ENCODE measurements at places on chromosomes 3 and 15.

DNA sequence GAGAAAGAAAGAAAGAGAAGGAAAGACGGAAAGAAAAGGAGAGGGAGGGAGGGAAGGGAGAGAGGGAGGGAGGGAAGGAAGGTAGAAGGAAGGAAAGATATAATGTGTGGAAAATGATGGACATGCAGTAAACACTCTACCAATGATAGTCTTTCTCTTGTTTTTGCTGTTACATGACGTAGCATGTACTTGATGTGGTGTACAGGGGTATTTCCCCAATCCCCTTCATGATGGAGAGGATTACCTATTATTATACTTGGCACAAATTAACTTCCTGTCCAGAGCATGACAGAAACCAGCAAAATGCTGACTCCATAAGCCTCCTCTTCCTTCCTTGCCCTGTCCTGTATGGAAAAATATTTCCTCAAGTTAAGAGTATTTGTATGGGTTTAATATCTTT is 124.4 kb downstream of the B3GALNT1 start:
- DNase-seq = no peak

GRCh38 chr15:59609730-59610712 is 1.6 kb upstream of the GCNT3 start:
- DNase-seq = no peak

DNA sequence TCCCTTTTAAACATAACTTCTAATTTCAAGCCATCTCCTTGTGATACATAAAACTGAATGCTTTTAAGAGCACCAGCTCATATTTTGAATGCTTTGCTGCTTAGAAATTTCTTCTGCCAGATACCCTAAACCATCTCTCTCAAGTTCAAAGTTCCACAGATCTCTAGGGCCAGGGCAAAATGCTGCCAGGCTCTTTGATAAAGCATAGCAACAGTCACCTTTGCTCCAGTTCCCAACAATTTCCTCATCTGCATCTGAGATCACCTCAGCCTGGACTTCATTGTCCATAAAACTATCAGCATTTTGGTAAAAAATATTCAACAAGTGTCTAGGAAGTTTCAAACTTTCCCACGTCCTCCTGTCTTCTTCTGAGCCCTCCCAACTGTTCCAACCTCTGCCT is 17.5 kb downstream of the OSTN start:
- DNase-seq = no peak

- DNase-seq = no peak
Measured at GRCh38 chr3:94336046-94336753, 273.3 kb downstream of the NSUN3 start.

DNA sequence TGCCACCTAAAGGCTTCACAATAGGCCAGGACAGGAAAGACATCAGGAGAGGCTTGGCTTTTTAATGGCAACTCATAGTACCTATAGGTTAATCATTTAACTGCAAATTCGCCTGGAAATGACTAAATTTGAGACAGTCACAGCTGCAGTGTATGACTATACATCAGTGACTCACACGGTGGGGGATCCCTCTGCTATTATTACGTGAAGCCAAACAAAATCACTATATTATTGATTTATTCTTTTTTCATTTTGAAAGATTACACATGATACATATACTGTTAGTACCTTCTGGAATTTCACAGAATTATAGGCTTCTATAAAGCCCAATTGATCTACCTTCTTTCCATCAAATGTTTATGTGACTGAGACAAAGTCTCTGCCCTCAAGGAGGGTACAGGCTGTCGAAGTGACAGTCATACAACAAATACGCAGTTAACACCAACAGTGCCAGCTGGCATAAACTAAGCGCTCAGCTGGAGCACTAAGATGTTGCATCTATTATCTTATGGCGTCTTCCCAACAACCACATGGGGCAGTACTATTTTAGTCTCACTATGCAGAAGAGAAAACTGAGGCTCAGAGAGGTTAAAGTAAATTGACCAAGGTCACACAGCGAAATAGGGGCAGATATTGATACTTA is 82.0 kb upstream of the LMOD3 start:
- no peak for DNase-seq

DNA sequence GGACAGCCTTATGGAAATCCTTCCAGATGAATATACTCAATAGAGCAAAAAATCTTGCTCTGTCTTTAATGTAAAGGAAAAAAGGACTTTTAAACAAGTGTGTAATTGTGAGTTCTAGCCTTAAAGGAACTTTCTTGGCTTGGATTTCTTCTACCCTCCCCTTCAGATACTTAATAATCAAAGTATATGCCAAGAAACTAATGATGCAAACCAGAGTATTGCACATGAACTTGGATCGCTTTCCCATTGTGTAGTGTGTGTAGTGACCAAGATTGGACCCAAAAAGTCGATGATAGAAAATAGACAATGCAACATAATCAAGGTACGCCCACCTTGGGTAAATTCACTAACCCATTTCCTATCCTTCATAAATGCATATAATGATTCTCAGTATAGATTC is 123.8 kb downstream of the TIGIT start:
- no peak for DNase-seq

- no peak for DNase-seq
Measured at GRCh38 chr3:107346564-107346963, 30.7 kb upstream of the CCDC54 start.
